NCI-H2029 treated with DMSO at 0.1 percent for 48 hours (cell line): ENCODE measurements at places on chromosomes 16 and 17.
A peak's percentile ranks its signal among the peaks of the same experiment; 100 is the strongest.

- no peak for DNase-seq
These were observed 4.3 kb upstream of the GGA2 start for GRCh38 chr16:23514381-23515152.

GRCh38 chr17:16915752-16916556 is 56.0 kb downstream of the TNFRSF13B start:
- peak; percentile 30 for DNase-seq

- DNase-seq = peak; percentile 20
These were observed at the start of gene SIRT7 for GRCh38 chr17:81917565-81918332. Gene SIRT7 (minus strand): TSS chr17:81918176. CDS start chr17:81918131, 45 bp downstream.

- DNase-seq = no peak
These were observed at the start of gene COPZ2 for GRCh38 chr17:48037036-48037837. Gene COPZ2 (minus strand): TSS chr17:48037797. CDS start chr17:48037777, 20 bp downstream.
